ENCODE measurements at places on chromosomes 7 and 10.

- DNase-seq, result peak; percentile 17
These were observed 8.1 kb downstream of the GNB2 start for GRCh38 chr7:100681491-100682227.

GRCh38 chr10:102593804-102594079 lies 50.5 kb upstream of the TRIM8 start:
- DNase-seq, result no peak

- DNase-seq, result no peak
These were observed 61.2 kb upstream of the NPVF start for GRCh38 chr7:25289518-25289917.

DNA sequence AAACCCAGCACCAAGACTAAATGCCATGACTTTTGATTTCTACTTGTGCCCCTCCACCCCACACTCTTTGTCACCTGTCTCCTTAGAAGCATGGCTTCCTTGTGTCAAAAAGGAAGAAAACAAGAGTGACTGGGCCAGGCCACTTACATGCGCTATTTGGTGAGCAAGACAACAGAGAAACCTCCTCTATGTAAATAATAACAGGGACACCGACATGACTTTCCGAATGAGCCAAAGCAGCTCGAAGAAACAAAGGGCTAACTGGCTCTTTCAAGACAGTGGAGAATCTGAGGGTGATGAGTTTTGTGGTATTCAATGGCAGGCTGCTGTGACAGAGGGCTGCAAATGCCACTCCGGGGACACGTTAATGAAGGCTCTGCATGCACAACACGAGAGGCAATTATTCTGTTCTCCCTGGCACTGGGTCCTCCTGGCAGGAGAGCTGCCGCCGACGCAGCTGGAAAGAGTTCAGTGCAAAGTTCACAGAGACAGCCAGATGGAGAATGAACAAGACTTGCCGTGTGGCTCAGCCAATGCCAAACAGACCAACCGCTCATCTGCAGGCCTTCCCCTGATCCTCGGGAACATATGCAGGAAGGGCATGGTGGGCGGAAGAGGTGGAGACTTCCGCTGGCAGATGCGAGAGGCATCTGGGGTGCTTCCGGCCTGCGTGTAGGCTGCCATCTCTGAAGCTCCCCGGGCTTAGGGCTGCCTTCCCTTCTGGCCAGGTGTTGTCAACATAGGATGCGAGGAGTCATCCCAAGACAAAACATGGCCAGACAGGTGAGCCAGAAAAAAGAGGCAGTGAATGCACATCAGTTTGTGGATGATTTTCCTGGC lies 59.1 kb upstream of the SMNDC1 start:
- DNase-seq, result peak; percentile 12

GRCh38 chr10:44865289-44865671 lies 45.9 kb upstream of the TMEM72 start:
- no peak for DNase-seq

DNA sequence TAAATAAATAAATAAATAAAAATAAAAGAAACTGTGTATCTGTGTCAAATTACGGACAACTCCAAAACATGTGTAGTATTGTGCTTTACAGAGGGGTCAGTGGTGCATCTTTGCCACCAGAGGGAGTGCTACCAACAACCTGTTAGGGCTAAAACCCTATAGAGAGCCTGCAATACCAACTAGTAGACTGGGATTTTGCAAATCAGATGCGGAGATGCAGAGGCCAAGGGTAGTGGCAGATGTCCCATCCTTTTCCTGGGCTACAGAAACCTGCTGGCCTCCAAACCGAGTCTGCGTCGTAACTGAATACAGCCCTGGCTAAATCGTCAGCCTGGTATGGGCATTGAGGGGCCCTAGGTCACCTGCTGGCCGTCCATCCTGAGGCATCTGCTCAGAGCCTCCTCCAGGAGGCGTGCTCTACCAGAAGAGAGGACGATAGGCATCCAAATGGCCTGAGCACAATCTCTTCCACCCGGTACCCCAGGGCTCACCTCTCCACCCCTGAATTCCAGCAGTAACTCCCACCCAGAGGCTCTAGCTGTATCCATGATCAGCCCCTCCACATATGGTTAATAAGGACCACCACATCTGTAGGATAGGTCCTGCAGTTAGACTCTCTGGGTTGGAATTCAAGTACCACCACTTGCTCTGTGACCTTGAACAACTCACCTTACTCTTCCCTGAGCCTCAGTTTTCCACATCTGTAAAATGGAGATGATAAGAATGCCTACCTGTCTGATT lies 6.2 kb upstream of the RRP12 start:
- DNase-seq, result peak; percentile 58

GRCh38 chr10:94225589-94225988 lies 137.2 kb downstream of the NOC3L start:
- no peak for DNase-seq

GRCh38 chr10:122126763-122127659 lies 138.0 kb downstream of the TACC2 start:
- DNase-seq, result no peak

- DNase-seq, result no peak
These were observed 16.5 kb downstream of the MGMT start for GRCh38 chr10:129483430-129484010.

- no peak for DNase-seq
These were observed 43.2 kb downstream of the MCMBP start for GRCh38 chr10:119829429-119829828.

GRCh38 chr10:75600833-75601232 lies 169.4 kb downstream of the LRMDA start:
- no peak for DNase-seq

- no peak for DNase-seq
These were observed 16.6 kb downstream of the TAS2R40 start for GRCh38 chr7:143238289-143238980.

DNA sequence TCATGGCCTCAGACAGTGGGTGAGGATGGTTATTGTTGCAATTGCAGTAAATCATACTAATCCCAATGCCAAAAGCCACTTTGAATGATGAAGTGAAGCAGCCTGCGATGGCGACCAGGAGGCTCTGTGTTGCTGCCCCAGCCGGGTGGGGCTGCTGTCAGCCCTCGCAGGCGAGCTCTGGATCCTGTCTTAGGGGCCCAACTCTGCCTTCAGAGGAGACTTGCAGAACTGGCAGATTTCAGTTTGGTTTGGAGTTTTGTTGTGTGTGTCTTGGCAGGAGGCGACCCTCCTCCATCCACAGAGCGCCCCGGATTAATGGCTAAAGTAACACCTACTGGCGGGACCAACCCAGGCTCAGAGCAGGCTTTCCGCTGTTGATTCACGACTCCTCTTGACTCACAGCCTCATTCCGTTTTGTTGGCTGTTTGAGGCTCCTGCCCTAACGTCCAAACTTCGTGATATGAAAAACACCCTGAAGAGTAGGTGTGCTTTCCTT lies 67.9 kb upstream of the BMPER start:
- DNase-seq, result no peak

DNA sequence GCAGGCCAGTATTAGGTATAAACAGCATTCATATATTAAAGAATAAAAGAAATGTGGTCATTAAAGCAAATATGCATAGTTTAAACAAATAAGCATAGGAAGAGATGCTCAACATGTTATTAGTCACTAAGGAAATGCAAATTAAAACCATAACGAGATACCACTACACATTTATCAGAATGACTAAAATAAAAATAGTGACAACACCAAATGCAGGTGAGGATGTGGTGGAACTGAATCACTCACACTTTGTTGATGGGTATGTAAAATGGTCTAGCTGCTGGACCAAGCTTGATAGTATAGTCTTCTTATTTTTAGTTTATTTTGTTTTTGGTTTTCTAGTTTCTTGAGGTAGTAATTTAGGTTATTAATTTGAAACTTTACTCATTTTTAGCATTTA lies 242.9 kb downstream of the HGF start:
- no peak for DNase-seq

DNA sequence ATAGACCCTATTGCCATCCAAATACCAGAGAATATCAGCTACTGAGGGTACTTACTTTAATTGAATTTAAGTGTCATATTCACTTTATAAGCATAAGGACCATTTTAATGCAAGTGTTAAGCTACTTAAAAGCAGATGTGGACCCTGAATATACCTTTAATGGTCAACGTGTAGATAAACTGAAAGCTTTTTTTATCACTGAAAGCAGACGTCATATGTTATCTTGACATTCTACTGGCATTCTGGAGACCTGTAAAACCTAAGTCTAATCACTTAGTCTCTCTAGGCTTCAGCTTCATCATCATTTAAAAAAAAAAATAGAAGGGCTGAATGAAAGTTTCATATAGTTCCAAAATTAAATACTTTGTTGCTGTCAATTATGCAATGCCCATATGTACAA lies 116.5 kb downstream of the ELAPOR2 start:
- DNase-seq, result no peak

DNA sequence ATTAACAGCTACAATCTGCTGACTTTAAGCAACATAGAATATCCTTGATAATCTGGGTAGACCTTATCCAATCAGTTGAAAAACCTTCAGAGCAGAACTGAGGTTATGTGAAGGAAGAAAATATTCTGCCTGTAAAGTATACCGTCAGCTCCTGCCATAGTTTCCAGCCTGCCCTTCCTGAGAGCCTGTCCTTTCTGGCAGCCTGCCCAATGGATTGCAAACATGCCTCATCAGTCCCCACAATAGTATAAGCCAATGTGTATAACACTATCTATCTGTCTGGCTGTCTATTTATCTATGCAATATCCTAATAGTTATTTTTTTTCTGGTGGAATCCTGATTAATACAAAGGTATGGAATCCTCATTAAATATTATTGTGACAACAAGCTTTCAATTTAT lies 489.2 kb upstream of the KCND2 start:
- DNase-seq, result no peak

DNA sequence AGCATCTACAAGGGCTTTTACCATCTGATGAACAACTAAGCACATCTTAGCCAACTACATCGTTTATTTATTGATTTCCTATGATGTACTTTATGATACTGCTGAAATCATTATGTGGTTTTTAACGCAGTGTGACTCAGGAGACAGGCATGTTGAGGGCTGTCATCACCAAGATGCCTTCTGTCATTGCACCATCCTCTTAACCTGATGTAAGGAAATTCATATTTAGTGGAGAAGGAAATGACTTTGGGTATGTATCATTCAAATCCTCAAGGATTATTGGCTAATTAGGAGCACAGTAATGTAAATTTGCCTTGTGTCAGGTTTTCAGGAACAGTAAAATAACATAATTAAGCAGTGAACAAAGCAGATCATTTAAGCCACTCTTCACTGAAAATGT lies 138.5 kb upstream of the MGMT start:
- DNase-seq, result no peak

- no peak for DNase-seq
These were observed 25.7 kb upstream of the TRIM56 start for GRCh38 chr7:101059620-101059942.

DNA sequence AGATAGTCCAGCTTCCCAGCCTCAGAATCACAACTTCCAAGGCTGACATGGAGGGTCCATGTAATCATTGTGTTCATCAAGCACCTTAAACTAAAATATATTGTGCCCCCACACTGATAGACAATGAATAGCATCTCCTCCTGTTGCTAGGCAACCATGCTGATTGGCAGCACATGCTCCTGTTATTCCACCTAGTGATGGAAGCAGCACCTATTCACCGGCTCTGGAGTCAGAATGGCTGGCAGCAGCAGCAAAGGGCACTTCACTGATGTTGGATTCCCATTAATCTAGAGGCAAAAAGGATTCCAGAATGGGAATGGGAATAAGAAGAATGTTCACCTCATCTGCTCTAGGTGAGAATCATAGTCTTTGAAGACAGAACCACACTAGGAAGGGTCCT lies 55.0 kb downstream of the RELN start:
- no peak for DNase-seq

Measured in CD4-positive, CD25-positive, alpha-beta regulatory T cell (primary cell).